ENCODE measurements at places on chromosomes 5 and 9.
A peak's percentile ranks its signal among the peaks of the same experiment; 100 is the strongest.

GRCh38 chr9:107025260-107026035 is 162.5 kb downstream of the ZNF462 start:
- no peak for DNase-seq

DNA sequence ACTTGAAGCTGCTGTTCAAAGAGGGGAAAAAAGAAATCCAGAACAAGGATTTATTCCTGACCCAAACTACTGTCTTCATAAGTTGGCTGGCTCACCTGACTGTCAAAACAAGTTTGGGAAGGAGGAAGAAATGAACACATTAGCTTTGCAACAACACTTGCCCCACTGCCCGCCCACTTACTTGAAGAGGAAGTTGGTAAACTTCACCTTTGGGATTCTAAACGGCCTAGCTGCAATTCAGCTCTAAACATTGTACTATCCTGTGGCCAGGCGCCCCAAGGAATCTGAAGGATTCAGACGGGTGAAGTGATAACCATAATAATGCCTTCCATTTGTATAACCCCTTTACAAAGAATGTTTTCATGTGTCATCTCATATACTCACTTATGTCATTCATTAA is 199.4 kb downstream of the ARRDC3 start:
- DNase-seq: no peak

- peak; percentile 3 for DNase-seq
Measured at GRCh38 chr5:548256-548655, 24.0 kb upstream of the SLC9A3 start.

GRCh38 chr9:129757045-129757444 is 4.2 kb upstream of the PTGES start:
- no peak for DNase-seq

- DNase-seq: no peak
Measured at GRCh38 chr9:119181561-119181960, 187.7 kb downstream of the BRINP1 start.
